ENCODE measurements at places on chromosomes 3 and 15. TPM values are rescaled to one million over a fixed set of nuclear protein-coding genes. Genes with fewer than 3 reads are reported as not detected.

Gene TMCO5A
- total RNA-seq: not detected

Gene CORO2B
- 6.6 TPM for total RNA-seq

Gene HHATL
- 486 TPM for total RNA-seq

DNA sequence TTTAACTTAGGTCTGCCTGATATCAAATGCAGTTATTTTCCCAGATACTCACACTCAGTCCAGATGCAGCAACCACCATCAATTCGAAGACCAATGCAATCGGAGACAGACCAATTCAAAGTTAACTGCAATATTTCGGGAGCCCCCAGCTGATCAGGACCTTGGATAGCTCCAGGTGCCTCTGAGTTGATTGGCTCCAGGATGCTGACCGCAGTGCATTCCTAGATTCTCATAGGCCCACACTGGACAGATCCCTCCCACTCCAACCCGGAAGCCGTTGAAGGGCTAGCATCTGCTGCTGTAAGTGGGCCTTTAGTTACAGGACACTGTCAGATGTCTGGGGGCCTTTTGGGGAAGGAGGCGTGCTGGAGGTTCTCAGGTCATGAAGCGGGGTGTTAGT is 89.5 kb upstream of the ATP2B2 start:
- DNase-seq: no peak

DNA sequence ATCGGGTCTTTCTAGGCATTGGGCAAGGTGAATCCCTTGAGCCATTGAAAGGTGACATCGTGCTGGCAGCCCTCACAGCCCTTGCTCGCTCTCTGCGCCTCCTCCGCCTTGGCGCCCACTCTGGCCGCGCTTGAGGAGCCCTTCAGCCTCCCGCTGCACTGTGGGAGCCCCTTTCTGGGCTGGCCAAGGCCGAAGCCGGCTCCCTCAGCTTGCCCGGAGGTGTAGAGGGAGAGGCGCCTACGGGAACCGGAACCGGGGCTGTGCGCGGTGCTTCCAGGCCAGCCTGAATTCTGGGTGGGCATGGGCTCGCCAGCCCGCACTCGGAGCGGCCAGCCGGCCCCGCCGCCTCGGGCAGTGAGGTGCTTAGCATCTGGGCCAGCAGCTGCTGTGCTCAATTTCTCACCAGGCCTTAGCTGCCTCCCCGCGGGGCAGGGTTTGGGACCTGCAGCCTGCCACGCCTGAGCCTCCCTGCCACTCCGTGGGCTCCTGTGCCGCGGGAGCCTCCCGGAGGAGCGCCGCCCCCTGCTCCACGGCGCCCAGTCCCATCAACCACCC is 35.4 kb upstream of the INO80 start:
- DNase-seq: no peak

DNA sequence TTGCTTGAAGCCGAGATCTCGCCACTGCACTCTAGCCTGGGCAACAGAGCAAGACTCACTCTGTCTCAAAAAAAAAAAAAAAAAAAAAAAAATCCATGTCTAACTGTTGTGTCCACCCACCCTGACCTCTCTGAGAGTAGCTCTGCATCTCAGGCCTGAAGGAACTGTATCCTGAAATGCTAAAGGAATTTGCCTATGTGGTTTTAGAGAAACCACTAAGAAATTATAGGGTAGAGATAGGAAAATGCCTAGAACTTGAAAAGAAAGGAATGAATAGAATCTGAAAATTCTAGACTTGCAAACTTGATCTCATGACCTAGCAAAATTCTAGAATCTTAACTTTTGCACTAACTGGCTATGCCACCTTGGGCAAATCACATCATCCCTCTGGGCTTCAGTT is 217.5 kb upstream of the ROPN1 start:
- no peak for DNase-seq

- no peak for DNase-seq
Measured at GRCh38 chr3:103057003-103057402, 622.2 kb downstream of the ZPLD1 start.

GRCh38 chr3:52041118-52041731 is 15.1 kb downstream of the DUSP7 start:
- no peak for DNase-seq

- peak; percentile 59 for DNase-seq
Measured at GRCh38 chr3:53806182-53807116, 39.8 kb downstream of the CHDH start.

- DNase-seq: no peak
Measured at GRCh38 chr3:137694836-137695235, 69.3 kb upstream of the SOX14 start.

DNA sequence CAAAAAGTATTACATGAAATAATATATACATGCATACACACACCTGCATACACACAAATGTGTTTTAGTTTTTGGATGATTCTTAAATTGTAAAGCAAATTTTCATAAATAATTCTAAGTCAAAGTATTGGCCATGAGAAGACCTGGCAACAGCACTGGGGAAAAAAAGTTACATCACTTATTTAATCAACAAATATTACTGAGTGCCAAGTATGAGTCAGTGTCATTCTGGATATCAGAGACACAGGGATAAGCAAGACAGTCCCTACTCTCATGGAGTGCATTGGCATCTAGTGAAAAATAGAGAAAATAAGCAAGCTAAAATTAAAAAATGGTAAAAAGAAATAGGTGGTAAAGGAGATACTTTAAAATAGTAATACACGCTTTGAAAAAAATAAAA is 29.4 kb upstream of the GUCA1C start:
- DNase-seq: no peak

- DNase-seq: no peak
Measured at GRCh38 chr3:128994173-128994512, 267 bp upstream of the CFAP92 start.
